ENCODE measurements at places on chromosomes 1 and 21. TPM values are rescaled to one million over a fixed set of nuclear protein-coding genes. Genes with fewer than 3 reads are reported as not detected.

The CATSPERE gene
- 0.76 TPM for total RNA-seq

- no peak for DNase-seq
Measured at GRCh38 chr1:74812180-74812541, 79.2 kb downstream of the TYW3 start.

- DNase-seq = no peak
Measured at GRCh38 chr1:192797891-192798290, 10.9 kb upstream of the RGS2 start.

DNA sequence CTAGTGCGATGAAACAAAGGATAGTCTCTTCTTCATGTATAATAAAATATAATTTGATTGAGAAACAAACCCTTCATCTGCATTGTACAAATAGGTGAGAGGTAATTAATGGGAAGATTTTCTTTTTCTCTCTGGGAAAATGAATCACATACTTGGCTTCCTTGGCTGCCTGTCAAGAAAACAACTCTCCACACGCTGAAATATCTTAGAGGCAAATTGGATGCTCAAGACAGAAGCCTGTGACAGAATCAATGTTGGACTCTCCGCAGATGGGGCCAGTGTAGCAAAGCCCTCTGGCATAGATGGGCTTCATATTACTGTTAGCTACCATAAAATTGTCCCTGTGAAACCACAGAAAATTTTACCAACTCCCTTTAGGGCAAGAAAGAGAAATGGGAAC is 186.6 kb downstream of the GRIK1 start:
- DNase-seq = no peak

The FCRL4 gene
- total RNA-seq = 0.19 TPM

The MEX3A gene
- total RNA-seq = 1.3 TPM

All from thymus (tissue), 14 donors.